ENCODE measurements at places on chromosomes 5 and 9.

DNA sequence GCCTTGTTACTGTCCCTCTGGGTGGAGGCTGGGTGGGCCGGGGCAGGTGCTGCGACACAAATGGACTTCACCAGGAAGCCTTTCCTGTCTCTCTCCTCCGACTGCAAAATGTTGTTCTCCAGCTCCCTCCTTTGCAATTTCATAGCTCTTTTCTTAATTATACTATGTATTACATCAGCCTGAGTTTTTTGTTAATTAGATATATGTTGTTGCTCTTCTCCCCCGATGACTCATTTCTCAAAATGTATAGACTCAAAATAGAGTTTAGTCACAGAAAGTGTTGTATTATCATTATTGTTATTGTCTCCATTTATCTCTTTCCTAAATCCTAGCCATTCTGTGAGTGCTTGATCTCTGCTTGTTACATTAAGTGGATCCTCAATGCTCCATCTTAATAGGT is 122.4 kb upstream of the OSMR start:
- DNase-seq = no peak

- no peak for DNase-seq
Measured at GRCh38 chr9:90165281-90165680, 477.3 kb downstream of the DIRAS2 start.

DNA sequence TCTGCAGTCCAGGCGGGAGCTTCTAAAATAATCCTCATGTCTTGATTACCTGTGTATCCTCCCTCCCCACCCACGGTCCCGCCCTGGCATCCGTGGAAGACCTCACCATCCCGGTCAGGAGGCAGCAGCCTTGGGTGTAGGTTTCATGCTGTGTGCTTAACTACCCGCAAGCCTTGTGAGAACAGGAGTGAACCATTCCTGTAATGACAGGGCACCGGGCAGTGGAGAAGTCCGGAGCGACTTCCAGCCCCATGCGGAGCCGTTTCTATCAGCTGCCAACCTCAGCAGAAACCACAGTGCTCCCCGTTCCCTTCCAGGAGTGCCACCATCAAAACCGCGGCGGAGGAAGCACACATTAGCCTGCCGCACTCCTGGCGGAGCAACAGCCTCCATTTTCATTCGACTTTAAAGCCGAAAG is 123.5 kb upstream of the LMX1B start:
- DNase-seq = no peak

GRCh38 chr9:136422876-136423275 is 12.4 kb downstream of the PMPCA start:
- DNase-seq = no peak

GRCh38 chr5:149028984-149029383 is 33.9 kb downstream of the SH3TC2 start:
- DNase-seq = no peak
